Mucosa of gallbladder (tissue), 1 donor: ENCODE measurements at places on chromosomes 2 and 18.
A peak's percentile ranks its signal among the peaks of the same experiment; 100 is the strongest.

DNA sequence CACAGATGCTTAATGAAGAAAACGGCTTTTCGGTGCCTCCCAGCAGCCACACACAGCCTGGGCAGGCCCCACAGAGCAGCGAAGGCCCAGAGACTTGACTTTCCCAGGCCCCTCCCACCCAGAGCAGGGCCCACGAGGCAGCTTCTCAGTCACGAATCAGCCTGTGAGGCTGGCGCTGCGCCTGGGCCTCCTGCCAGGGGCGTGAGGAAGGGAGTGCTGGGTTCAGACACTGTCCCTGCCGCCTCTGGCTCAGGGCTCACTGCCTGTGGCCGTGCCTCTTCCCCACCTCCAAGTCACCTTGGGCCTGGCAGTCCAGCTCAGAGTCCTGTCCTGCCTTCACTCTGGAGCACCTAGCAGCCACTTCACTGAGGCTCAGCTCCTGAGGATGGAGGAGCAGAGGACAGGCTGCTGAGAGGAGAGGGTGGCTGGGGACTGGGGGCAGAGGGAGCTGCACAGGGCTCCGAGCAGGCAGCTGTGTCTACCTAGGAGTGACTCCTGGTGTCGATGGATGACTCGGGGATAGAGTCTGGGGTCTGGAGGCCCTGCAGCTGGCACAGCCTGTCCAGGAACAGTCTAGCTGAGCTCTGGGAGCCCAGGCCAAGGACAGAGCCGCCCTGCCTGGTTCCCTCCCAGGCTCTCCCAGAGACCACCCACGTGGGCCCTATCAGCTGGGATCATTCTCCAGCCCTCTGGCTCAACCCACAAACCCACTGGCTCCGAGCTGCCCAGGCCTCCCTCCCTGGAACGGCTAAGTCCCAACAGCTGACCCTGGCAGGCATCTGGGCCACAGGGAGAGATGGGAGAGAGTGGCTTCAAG is 36.4 kb upstream of the FOSL2 start:
- DNase-seq: peak; percentile 92

GRCh38 chr2:174964404-174964803 is 40.8 kb downstream of the CHN1 start:
- no peak for DNase-seq

- DNase-seq: no peak
Measured at GRCh38 chr2:235642446-235643098, 148.7 kb downstream of the AGAP1 start.

- DNase-seq: no peak
Measured at GRCh38 chr2:130381619-130382018, 25.8 kb downstream of the PTPN18 start.

DNA sequence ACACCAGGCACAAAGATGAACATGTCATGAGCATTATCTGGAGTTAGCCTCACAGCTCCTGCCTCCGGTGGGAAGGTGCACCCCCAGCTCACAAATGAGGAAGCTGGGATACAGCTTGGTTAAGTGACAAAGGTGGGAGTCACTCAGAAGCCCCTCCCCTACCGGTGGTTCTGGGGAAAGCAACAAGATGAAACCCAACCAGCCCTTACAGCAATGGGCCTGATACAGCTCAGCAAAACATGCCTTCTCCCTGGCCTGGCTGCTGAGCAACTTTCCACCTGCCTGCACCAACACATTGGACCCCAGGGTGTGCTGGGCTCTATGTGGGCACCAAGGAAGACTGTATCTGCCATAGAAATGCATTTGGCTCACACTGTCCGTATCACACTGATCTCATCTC is 113.2 kb downstream of the GYPC start:
- DNase-seq: no peak

- DNase-seq: no peak
Measured at GRCh38 chr2:137316075-137316474, 550.7 kb downstream of the THSD7B start.

- no peak for DNase-seq
Measured at GRCh38 chr2:9296559-9296958, 89.9 kb downstream of the ASAP2 start.

DNA sequence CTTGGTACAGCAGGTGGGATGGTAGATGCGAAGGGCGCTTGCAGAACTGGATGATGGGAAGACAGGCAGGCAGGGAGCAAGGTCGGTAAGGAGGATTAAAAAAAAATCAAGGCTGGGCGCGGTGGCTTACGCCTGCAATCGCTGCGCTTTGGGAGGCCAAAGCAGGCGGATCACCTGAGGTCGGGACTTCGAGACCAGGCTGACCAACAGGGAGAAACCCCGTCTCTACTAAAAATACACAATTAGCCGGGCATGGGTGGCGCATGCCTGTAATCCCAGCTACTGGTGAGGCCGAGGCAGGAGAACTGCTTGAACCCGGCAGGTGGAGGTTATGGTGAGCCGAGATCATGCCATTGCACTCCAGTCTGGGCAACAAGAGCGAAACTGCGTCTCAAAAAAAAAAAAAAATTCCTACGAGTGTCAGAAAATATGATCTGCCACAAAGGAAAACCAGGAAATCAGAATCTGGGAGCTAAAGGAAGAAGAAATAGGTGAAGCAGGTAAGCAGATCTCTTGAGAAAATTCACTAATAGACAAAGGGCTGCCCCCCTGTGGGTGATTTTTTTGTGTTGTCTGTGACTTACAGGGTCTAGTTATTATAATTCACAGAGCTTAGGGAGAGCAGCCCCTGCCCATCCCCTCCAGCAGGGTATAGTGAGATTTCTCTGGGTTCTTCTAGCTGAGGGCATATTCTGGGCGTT is 46.2 kb downstream of the C2orf42 start:
- no peak for DNase-seq
